ENCODE measurements at places on chromosomes 3 and 15.

DNA sequence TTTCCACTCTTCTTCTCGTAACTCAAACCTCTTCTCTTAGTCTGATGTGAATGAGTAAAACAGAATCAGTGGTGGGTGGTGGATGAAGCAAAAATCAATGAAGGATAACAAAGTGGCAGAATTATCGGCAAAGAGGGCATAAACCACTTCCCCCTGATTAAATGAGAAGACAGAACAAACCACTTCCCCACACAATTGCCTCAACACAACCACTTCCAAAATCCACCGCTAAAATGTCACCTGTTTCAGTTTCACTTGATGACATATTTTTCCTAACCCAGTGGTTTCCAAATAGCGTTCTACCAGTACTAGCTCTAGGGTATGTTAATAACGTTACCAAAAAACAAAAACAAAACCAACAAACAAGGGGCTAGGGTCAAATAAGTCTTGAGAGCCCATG, 478.7 kb upstream of the WNT5A start:
- DNase-seq, result no peak

GRCh38 chr15:48766196-48766595, 44.7 kb downstream of the CEP152 start:
- DNase-seq, result no peak

- peak; percentile 23 for DNase-seq
Measured at GRCh38 chr3:151282921-151283320, 4.6 kb upstream of the P2RY14 start.

DNA sequence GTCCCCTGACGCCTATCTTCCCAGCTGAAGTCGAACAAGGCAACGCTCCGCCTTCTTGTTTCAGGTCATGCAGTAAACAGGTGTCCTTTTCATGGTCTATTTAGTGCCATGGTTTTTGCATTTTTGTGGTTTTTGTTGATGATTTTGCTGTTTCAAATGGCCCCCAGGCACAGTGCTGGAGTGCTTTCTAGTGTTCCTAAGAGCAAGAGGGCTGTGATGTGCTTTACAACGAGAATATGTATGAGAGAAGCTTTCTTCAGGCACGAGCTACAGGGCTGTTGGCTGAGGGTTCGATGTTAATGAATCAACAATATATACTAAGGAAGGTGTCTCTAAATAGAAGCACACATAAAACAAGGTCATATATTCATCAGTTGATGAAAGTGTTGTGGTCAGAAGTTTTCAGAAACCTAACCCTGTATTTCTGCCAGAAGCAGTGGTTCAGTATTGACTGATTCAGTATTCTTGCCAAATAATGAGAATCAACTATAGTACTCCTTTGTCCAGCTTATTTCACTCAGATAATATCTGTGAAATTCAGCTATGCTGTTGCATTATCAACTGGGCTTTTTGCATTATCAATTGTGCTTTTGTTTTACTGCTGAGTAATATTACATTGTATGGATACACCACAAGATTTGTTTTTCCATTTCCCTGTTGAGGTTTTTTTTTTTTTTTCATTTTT, 18.5 kb downstream of the LIMD1 start:
- DNase-seq, result no peak

GRCh38 chr3:179563271-179563783, 601 bp downstream of the ACTL6A start:
- no peak for DNase-seq

DNA sequence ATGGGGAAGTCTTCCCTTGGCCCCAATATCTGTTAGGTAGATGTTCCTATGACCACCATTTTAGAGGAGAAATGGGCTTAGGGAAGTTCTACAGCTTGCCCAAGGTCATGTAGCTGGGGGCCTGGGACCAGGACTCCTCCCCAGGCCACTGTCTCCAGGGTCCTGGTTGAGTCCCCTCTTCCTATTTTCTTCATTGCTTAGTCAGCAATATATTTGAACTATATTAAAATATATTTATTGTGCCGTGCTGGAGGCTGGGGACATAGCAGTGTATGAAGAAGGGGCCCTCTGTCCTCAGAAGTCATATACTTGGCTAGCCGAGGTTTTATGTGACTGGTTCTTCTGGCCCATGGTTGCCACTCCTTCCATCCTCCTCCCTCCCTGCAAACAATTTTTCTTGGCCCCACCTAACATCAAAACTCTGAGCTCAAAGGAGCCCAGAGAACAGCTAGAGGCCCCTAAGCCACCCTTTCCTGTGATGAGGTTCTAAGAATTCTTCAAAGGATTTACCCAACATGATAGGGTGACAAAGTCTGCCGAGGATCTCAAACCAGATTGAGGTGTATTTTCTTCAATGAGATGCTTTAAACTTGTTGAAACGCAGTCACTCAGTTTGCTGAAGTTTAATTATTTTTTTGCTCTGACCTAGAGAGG, 121.2 kb upstream of the RASGRP1 start:
- no peak for DNase-seq

DNA sequence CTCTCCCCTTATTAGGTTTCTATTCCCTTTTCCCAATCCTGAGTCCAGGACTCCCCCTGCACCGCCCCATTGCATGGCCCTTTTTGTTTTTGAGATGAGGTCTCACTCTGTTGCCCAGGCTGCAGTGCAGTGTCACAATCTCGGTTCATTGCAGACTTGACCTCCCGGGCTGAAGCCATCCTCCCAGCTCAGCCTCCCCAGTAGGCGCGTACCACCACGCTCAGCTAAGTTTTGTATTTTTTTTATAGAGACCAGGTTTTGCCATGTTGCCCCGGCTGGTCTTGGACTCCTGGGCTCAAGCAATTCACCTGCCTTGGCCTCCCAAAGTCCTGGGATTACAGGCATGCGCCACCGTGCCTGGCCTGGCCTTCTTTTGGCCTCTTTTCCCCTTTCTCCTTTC, 29.3 kb downstream of the PDIA5 start:
- DNase-seq, result no peak

DNA sequence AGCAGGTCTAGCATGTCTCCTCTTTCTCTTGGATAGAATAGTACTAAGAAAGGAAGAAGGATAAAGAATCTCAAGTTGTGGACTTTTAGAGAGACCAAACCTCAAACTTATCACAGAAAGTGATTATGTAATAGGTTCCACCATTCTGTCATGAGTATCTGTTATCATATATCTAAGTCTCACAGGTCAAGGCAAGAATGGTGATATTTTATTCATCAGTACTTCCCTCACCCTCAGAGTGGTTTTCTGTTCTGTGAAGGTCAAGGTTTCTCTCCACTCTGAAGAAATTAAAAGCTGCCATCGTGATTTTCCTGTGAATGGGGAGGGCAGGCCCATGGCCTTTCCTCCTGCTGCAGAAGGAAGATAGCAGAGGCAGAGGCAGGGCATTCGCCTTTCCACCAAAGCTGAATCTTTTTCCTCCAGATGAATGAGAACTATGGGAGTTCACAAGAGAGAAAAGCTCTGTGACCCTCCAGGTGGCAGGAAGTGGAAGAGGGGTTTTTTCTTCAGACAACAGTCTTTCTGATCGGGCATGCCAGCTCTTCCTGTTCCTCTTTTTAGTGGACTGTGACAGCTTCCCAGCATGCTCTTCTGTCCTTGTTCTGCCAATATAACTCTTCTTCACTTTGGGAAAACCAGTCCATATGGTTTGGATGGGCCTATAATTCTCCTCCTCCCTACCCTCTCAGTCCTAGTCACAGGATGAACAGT, 37.1 kb upstream of the CCK start:
- no peak for DNase-seq

DNA sequence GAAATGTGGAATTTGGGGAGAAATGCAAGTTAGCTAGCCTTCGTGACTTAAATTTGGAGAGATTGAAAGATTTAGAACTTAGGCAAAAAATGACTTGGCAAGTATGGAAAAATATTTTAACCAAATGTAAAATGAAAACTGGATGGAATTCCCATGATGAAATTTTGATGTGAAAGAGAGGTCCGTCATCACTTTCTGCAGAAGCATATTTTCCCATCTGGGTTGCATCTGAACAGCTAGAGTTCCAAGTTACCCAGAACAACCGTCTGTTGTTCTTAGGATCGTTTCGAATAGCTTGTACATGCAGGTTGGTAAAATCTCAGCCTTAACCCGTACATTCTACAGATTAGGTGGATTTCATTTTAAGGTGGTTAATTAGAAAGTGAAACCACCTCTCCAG, 136.3 kb downstream of the GHSR start:
- no peak for DNase-seq

GRCh38 chr3:172156586-172156955, 117.2 kb downstream of the FNDC3B start:
- no peak for DNase-seq

DNA sequence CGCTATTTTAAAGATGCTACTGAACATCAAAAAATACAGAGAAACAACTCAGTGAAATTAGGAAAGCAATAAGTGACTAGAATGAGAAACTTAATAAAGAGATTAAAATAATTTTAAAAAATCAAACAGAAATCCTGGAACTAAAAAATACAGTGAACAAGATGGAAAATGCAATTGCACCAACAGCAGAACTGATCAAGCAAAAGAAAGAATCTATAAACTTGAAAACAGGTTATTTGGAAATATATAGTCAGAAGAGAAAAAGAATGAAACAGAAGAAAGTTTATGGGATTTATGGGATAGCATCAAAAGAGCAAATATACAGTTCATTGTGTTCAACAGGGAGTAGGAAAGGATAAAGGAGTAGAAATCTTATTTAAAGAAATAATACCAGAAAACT, 53.3 kb downstream of the MEX3B start:
- DNase-seq, result no peak

- DNase-seq, result no peak
Measured at GRCh38 chr3:15215996-15216395, 9.9 kb downstream of the CAPN7 start.

- DNase-seq, result peak; percentile 67
Measured at GRCh38 chr3:107208100-107208499, 169.1 kb upstream of the CCDC54 start.

- DNase-seq, result no peak
Measured at GRCh38 chr15:68775671-68776476, 44.8 kb downstream of the ANP32A start.

DNA sequence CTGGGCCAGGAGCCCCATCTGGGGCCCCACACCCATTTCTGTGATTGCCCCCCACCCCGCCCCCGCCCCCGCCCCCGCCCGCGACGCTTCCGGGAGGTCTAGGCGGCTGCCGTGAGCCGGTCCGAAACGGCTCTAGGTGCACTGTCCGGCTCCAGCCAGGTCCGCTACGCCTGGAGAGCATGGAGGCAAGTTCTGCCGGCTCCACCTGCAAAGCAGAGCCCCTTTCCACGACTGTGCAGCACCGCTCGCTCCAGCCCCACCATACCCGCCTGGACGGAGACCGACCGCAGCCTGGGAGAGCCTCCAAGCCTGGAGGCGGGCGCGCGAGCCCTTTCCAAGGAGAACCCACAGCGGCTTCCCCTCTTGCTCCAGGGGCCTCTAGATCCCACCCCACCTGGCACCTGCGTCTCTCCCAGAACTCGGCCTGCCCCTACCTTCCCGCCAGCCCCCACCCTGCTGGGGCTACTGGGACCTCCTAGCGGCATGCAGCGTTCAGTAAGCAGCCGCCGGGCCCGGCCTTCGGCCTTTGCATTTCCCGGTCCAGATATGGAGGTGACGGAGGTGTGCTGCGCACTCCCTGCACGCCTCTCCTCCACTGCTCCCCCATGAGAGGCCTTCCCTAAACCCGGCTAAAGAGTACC, 66.2 kb downstream of the KLF13 start:
- DNase-seq, result no peak

GRCh38 chr3:2856138-2857133, 253.7 kb downstream of the IL5RA start:
- no peak for DNase-seq

- DNase-seq, result no peak
Measured at GRCh38 chr15:81146466-81146865, 12.4 kb downstream of the CFAP161 start.

GRCh38 chr3:74267588-74268184, 346.8 kb downstream of the CNTN3 start:
- no peak for DNase-seq

DNA sequence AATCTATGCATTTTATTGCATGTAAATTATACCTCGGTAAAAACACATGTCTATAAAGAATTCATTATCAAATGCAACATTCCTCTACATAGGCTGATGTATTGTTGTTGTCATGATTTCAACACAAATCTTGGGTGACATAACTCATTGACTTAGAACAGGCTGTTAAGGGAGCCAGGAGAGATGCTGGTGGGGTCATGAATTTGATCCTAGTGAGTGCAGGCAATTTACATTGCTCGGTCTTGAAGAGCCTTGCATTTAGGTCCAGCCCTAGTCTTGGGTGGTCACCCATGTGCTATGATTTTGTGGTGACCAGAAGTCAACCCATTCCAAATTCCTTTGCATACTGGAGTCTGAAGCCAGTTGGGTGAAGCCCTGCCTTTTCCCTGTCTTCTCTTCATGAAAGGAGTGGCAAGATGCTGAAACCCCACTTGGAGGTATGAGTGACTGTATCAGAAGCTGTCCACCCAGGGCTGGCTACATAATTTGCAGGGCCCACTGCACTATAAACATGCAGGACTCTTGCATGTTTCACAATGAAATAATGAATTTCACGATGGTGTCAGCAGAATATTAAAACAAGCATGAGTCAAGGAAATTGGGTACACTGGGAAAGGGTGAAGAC, 59.2 kb downstream of the RPLP1 start:
- DNase-seq, result no peak

GRCh38 chr15:63283126-63283525, 5.7 kb downstream of the APH1B start:
- DNase-seq, result no peak

- no peak for DNase-seq
Measured at GRCh38 chr3:170689893-170690660, 104.2 kb upstream of the SLC7A14 start.

DNA sequence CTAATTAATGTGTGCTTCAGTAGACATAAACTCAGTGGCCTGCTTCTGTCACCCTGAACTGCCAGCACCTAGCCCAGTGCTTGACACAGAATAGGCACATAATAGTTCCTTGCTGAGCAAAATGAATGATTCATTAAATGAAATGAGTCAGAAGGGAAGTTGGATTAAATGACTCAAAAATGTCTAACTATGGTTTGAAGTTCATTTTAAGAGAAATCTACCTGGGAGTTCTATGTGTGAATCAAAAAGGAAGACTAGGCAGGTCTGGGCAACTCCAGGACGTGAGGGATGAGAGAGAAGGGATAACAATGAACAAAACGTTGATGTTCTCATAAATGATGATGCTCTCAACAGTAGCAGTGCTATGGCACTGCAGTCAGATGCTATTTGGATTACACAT, 175.0 kb downstream of the CFAP20DC start:
- no peak for DNase-seq

DNA sequence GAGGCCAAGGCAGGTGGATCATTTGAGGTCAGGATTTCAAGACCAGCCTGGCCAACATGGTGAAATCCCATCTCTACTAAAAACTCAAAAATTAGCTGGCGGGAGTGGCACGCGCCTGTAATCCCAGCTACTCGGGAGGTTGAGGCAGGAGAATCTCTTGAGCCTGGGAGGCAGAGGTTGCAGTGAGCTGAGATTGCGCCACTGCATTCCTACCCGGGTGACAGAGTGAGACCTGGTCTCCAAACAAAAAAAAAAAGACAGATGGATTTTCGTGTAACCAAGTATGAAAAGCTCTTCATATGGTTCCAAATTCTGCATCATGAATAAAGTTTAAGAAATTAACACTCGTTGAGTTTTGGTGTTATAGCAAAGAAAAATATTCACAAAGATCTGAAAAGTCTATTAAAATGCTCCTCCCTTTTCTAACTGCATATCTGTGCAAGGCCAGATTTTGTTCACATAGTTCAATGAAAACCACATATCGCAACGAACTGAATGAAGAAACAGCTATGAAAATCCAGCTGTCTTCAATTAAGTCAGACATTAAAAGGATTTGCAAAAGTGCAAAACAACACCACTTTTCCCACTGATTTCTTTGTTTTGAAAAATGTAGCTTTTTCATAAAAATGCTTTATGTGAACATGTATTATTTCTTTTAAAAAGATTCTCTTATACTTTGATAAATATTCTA, 23.8 kb upstream of the FBLN2 start:
- no peak for DNase-seq
